Liver (tissue), 10 donors: ENCODE measurements at places on chromosomes 1 and 21. TPM values are rescaled to one million over a fixed set of nuclear protein-coding genes. Genes with fewer than 3 reads are reported as not detected.

Gene IVL
- total RNA-seq = not detected

Gene NBPF6
- not detected for total RNA-seq

Gene KLF17
- total RNA-seq = not detected

Gene KCNQ4
- 2.1 TPM for total RNA-seq

Gene TAS1R1
- not detected for total RNA-seq

Gene CLDN19
- total RNA-seq = 5.1 TPM

Gene ADGRB2
- 0.05 TPM for total RNA-seq

Gene SPRR2A
- not detected for total RNA-seq

Gene UBXN10
- 1.1 TPM for total RNA-seq

Gene SERPINC1
- total RNA-seq = 742 TPM

Gene CYP4A22
- total RNA-seq = 18.3 TPM

Gene RGL1
- 12.3 TPM for total RNA-seq

Gene LENEP
- total RNA-seq = not detected

Gene CSMD2
- 0.09 TPM for total RNA-seq

Gene PSMA5
- total RNA-seq = 73.2 TPM

Gene NLRP3
- 0.84 TPM for total RNA-seq
